ENCODE measurements at places on chromosomes 4 and X. TPM values are rescaled to one million over a fixed set of nuclear protein-coding genes. Genes with fewer than 3 reads are reported as not detected.

- no peak for DNase-seq
- peak overlapping the region; percentile 91 for H3K4me3 ChIP-seq
- H3K27ac ChIP-seq: peak overlapping the region; percentile 95
- peaks cover 2% of the 10 kb centered on the region for H3K36me3 ChIP-seq
- no peaks in the 10 kb centered on the region for H3K27me3 ChIP-seq
These were observed 840 bp downstream of the ZNF711 start for GRCh38 chrX:85244450-85245211.

DNA sequence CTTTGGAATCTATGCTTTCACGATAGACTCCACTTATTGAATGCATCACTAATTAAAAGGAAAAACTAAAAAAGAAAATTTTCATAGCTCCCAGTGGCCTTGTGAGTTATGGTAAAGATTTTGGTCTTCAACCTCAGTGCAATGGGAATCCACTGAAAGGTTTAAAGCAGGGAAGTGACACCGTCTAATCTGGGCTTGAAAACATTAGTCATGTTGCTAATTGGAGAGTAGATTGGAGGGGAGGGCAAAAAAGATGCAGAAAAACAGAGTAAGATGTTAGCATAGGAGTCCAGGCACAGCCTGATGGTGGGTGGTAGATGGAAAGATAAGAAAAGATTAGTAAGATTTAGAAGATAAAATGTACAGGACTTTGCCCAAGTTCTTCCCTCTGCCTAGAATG, 633.1 kb upstream of the FTHL17 start:
- H3K36me3 ChIP-seq: no peaks in the 10 kb centered on the region
- DNase-seq: no peak
- no peak overlapping the region for H3K27ac ChIP-seq
- no peaks in the 10 kb centered on the region for H3K27me3 ChIP-seq
- H3K4me1 ChIP-seq: peaks cover 2% of the 10 kb centered on the region

- H3K4me3 ChIP-seq: no peak overlapping the region
- H3K27me3 ChIP-seq: no peaks in the 10 kb centered on the region
- H3K27ac ChIP-seq: no peak overlapping the region
These were observed 44.7 kb upstream of the ACSL4 start for GRCh38 chrX:109777749-109778148.

DNA sequence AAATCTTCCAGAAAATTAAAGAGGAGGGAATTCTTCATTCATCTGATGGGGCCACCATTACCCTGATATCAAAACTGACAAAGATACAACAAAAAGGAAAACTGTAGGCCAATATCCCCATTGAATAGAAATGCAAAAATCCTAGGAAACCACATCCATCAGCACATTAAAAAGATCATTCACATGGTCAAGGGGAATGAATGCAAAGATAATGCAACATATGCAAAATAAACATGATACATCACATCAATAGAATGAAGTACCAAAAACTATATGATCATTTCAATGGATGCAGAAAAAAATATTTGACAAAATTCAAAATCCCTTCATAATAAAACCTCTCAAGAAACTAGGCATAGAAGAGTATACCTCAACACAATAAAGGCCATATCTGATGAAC, 108.9 kb upstream of the SH3RF1 start:
- no peak for DNase-seq
- no peaks in the 10 kb centered on the region for H3K27me3 ChIP-seq
- H3K4me3 ChIP-seq: no peak overlapping the region
- H3K36me3 ChIP-seq: peaks cover 16% of the 10 kb centered on the region
- no peaks in the 10 kb centered on the region for H3K4me1 ChIP-seq
- H3K27ac ChIP-seq: no peak overlapping the region

DNA sequence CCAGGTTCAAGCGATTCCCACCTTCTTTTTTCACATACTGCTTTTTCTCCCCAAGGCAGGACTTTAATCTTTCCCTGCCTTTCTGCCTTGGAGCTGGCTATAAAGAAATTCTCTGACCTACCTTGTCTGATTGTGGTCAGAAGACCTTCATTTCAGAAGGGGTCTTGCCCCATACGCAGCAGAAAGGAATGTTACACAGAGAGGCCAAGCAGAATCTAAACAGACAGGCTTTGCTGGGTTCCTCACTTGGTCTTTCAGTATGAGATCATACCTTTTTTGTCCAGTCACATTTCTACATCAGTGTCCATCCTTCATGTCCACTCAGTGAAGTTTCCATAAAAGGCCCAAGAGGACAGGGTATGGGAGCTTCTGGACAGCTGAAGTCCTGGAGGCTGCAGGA, 108.3 kb upstream of the RBPJ start:
- peaks cover 28% of the 10 kb centered on the region for H3K27me3 ChIP-seq
- no peaks in the 10 kb centered on the region for H3K36me3 ChIP-seq
- H3K27ac ChIP-seq: no peak overlapping the region
- no peak overlapping the region for H3K4me3 ChIP-seq

DNA sequence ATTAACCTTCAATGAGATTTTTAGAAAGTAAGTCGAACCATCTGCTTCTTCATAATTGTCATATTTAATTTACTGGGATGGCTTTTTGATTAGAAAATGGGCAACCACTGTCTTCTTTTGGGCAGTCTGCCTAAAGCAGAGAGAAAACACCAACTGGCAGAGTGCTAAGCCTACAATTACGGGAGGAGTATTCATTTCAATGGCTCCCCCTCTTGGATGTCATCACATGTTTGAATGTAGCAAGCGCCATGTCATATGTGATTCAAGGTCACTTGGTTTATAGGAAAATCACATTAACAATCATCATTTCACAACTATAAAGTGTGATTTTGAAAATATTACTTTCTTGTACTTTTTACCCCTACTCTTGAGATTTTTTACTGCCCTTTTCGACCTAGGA, 261.9 kb downstream of the FRMPD4 start:
- H3K4me3 ChIP-seq: no peak overlapping the region
- H3K36me3 ChIP-seq: no peaks in the 10 kb centered on the region
- DNase-seq: no peak
- peaks cover 2% of the 10 kb centered on the region for H3K27me3 ChIP-seq

GRCh38 chrX:29542152-29542551, 673.2 kb upstream of the MAGEB2 start:
- H3K4me1 ChIP-seq: no peaks in the 10 kb centered on the region
- no peaks in the 10 kb centered on the region for H3K36me3 ChIP-seq
- no peak for DNase-seq
- H3K27me3 ChIP-seq: no peaks in the 10 kb centered on the region

DNA sequence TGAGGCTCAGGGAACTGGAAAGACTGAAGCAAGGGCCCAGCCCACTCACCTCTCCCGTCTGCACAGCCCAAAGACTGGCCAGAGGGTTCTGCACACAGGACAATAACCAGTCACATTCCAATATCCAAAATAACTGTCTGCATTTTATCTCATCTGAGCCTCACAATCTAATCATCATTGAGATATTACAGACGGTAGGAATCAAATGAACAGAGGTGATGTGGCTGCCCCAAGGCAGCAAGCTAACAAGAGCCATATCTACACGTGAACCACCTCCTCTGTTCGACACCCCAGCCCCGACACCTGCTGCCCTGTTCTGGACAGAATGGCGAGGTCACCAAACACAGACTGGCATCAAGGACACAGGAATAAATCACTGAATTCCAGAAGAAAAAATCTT, 60.5 kb downstream of the AFAP1 start:
- peak overlapping the region; percentile 95 for H3K27ac ChIP-seq
- H3K4me3 ChIP-seq: no peak overlapping the region

GRCh38 chr4:828641-829271, 2.8 kb upstream of the CPLX1 start:
- H3K27me3 ChIP-seq: peaks cover 62% of the 10 kb centered on the region
- H3K4me1 ChIP-seq: peaks cover 6% of the 10 kb centered on the region
- DNase-seq: no peak
- H3K4me3 ChIP-seq: no peak overlapping the region
- no peaks in the 10 kb centered on the region for H3K36me3 ChIP-seq
- no peak overlapping the region for H3K27ac ChIP-seq

DNA sequence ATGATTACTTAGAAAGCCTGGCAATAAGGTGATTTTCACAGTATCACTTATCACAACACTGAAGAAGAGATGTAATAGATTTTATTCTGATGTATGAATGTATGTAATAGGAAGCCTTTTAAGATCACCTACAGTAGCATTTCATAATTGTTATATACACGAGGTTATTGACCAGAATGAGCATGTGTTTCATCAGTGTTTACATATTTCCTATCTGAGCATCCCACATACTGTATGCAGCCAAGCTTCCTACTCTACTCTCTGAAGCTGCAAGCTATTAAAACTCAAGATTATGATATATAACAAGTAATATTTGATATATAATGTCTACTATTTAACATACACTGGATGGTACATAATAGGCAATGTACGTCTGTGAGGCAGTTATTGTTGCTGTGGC, 190.9 kb upstream of the S100G start:
- H3K4me3 ChIP-seq: no peak overlapping the region
- no peak for DNase-seq
- peaks cover 4% of the 10 kb centered on the region for H3K4me1 ChIP-seq
- no peaks in the 10 kb centered on the region for H3K27me3 ChIP-seq
- H3K36me3 ChIP-seq: no peaks in the 10 kb centered on the region
- no peak overlapping the region for H3K27ac ChIP-seq

The ZNF41 gene
- 6.4 TPM for total RNA-seq

GRCh38 chrX:145735036-145735435, 82.6 kb upstream of the SLITRK2 start:
- H3K27ac ChIP-seq: no peak overlapping the region
- no peak overlapping the region for H3K4me3 ChIP-seq
- no peaks in the 10 kb centered on the region for H3K36me3 ChIP-seq
- H3K4me1 ChIP-seq: no peaks in the 10 kb centered on the region
- no peak for DNase-seq

The GYG2 gene
- 62.8 TPM for total RNA-seq

The LANCL3 gene
- total RNA-seq: 0.13 TPM

GRCh38 chr4:90542216-90542615, 415.0 kb downstream of the CCSER1 start:
- H3K36me3 ChIP-seq: peaks cover 4% of the 10 kb centered on the region
- no peak overlapping the region for H3K27ac ChIP-seq
- DNase-seq: no peak
- peaks cover 15% of the 10 kb centered on the region for H3K4me1 ChIP-seq

The MSANTD1 gene
- 2.5 TPM for total RNA-seq

GRCh38 chr4:42436928-42437565, 39.8 kb downstream of the SHISA3 start:
- H3K4me3 ChIP-seq: no peak overlapping the region
- H3K36me3 ChIP-seq: peaks cover 4% of the 10 kb centered on the region
- no peak overlapping the region for H3K27ac ChIP-seq
- peaks cover 11% of the 10 kb centered on the region for H3K4me1 ChIP-seq
- DNase-seq: no peak
- H3K27me3 ChIP-seq: no peaks in the 10 kb centered on the region

DNA sequence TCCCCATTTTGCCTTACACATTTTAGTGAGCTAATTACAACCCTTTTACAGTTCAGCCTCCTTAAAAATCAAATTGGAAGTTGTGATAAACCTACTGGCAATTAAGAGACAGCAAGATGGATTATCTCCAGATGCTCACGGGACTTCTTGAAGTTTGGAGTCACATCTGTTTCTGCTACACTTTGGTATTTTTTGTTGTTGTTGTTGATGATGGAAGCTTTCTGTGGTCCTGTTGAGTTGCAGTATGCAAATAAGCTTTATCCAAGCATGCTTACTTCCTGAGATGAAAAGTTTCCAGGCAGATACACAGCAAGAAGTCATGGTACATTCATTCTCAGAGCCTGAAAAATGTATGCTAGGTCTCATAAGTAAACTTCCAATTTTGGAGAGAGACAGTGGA, 670.0 kb upstream of the AMOT start:
- H3K27me3 ChIP-seq: no peaks in the 10 kb centered on the region
- DNase-seq: no peak
- peaks cover 28% of the 10 kb centered on the region for H3K4me1 ChIP-seq
- H3K27ac ChIP-seq: peak overlapping the region; percentile 8
- no peak overlapping the region for H3K4me3 ChIP-seq

All from mesothelial cell of epicardium (in vitro differentiated cells).